ENCODE measurements at places on chromosomes 4 and X.

- DNase-seq, result no peak
Measured at GRCh38 chr4:40601641-40602040, 28.0 kb downstream of the RBM47 start.

- peak; percentile 63 for DNase-seq
Measured at GRCh38 chr4:177250056-177250696, 59.5 kb upstream of the NEIL3 start.

- no peak for DNase-seq
Measured at GRCh38 chrX:31376408-31377022, 304.7 kb upstream of the FTHL17 start.

GRCh38 chr4:16670727-16671126, 227.7 kb downstream of the LDB2 start:
- DNase-seq, result no peak

DNA sequence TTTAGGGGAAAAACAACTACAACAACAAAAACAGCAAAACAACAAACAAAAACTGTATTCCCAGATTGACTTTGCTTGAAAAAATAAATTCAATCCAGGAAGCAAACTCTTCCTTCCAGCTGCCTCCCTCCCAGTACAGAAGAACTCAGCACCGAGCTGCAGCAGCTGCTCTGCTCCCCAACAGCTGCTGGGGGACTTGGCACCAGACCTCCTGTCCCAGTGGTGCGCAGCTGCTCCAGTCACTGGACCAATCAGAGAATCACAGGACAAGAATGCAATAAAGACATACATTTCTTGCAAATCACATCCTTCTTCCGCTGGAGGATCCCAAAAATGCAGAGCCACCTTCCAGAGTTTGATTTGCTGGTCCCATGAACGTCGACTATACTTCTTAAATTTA, 11.8 kb upstream of the FAM53A start:
- no peak for DNase-seq

DNA sequence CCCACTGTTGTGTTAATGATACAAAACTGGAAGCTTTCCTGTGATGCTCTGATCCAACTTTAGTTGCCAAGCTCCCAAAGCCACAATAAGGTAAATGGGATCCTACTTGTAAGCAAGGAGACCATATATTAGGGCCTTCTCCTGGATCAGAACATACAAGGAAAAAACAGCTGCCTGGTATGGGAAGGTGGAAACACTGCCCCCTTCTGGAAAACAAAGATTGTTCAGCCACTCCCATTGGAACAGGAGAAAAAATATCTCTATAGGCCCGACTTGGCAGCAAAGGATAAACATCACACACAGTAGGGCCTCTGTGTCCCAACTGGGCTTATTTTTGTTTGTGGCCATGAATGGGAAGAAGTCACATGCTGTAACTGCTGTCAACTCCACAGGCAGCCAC, 166.5 kb downstream of the TBX22 start:
- no peak for DNase-seq

GRCh38 chrX:101415180-101416145, 7.4 kb downstream of the HNRNPH2 start:
- DNase-seq, result peak; percentile 38

All from activated T-cell treated with anti-CD3 and anti-CD28 coated beads, Interleukin-2, amount 50 U/mL, for 72 hours (primary cell).